ENCODE measurements at places on chromosomes 6 and 20. TPM values are rescaled to one million over a fixed set of nuclear protein-coding genes. Genes with fewer than 3 reads are reported as not detected.

TENT5A gene
- 32.1 TPM for total RNA-seq

PSORS1C1 gene
- total RNA-seq, result 0.33 TPM

EYA2 gene
- total RNA-seq, result 3.3 TPM

SALL4 gene
- 0.22 TPM for total RNA-seq

POU5F1 gene
- 5.5 TPM for total RNA-seq

BANF2 gene
- total RNA-seq, result not detected

CENPQ gene
- 12.2 TPM for total RNA-seq

ADGRF4 gene
- total RNA-seq, result not detected

SMLR1 gene
- total RNA-seq, result not detected

LBP gene
- 19.5 TPM for total RNA-seq

ADGRF1 gene
- total RNA-seq, result not detected

AURKA gene
- total RNA-seq, result 1.5 TPM

MAS1 gene
- total RNA-seq, result not detected

CFAP61 gene
- 0.82 TPM for total RNA-seq

CALHM4 gene
- not detected for total RNA-seq

ULBP1 gene
- not detected for total RNA-seq

Data from subcutaneous adipose tissue (tissue), 4 donors.